ENCODE measurements at places on chromosomes 4 and X.

- no peak for DNase-seq
Measured at GRCh38 chrX:67787196-67787595, 243.4 kb downstream of the AR start.

DNA sequence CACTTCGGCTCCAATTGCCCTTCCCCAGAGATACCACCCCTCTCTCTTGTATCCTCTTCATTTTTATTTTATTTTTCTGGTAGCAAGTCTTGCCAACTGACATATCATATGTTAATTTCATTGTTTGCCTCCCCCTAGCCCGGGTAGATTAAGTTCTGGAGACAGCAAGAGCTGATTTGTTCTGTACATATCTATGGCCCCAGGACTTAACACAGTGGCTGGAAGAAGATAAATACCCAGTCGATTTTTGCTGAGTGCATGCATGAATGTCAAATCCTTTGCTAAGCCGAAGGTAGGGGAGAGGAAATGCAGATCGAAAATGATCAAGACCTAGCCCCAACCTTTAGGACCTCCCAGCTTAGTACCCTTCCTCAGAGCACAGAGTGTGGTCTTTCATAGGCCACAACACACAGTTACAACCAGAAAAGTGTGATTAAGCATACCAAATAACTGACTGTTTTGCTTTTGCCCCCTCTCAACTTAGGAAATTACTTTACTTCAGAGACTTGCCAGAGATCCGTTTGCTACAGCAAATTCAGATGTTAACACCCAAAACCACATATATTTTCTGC is 58.7 kb upstream of the KLF3 start:
- DNase-seq = no peak

- DNase-seq = no peak
Measured at GRCh38 chrX:121013897-121014455, 28.4 kb upstream of the CT47A1 start.

DNA sequence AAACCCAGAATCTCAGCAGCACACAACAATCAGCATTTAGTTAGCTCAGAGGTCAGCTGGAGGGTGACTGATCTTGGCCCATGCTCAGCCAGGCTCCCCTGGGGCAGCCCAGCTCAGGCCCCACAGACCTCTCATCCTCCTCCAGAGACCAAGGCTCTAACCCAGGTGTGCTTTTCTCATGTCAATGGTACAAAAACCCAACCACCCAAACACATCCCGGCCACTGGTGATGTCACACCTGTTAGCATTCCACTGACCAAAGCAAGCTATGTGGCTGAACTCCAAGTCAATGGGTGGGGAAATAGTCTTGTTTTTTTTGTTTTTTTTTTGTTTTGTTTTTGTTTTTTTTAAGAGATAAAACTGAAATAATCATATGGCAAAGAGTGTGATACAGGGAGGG is 77.5 kb downstream of the CYTL1 start:
- no peak for DNase-seq

GRCh38 chr4:55386073-55386472 is 9.7 kb upstream of the TMEM165 start:
- peak; percentile 30 for DNase-seq

- no peak for DNase-seq
Measured at GRCh38 chr4:175176710-175177109, 258.6 kb downstream of the ADAM29 start.

GRCh38 chr4:141643557-141643956 is 7.2 kb downstream of the IL15 start:
- DNase-seq = peak; percentile 34

GRCh38 chrX:12843061-12843667 is 23.7 kb upstream of the TLR7 start:
- no peak for DNase-seq

DNA sequence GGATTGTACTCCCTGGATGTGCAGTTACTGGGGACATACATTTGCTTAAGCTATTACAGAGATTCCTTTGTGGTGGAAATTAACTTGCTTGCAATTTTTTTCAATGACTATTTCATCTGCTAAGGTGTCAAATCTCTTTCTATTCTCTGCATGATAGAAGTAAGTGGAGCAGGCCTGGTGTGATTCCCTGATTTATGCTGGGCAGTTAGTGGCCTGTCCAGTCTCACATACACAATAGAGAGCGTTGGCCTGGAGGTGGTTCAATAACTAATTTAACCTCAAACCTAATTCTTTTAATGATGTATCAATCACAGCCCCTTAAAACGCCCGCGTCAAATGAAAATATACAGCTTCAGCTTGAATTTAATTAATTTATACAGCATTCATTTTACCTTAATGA is 28.5 kb downstream of the VCX3A start:
- DNase-seq = no peak

GRCh38 chr4:140025470-140025869 is 128.5 kb downstream of the MAML3 start:
- DNase-seq = no peak

DNA sequence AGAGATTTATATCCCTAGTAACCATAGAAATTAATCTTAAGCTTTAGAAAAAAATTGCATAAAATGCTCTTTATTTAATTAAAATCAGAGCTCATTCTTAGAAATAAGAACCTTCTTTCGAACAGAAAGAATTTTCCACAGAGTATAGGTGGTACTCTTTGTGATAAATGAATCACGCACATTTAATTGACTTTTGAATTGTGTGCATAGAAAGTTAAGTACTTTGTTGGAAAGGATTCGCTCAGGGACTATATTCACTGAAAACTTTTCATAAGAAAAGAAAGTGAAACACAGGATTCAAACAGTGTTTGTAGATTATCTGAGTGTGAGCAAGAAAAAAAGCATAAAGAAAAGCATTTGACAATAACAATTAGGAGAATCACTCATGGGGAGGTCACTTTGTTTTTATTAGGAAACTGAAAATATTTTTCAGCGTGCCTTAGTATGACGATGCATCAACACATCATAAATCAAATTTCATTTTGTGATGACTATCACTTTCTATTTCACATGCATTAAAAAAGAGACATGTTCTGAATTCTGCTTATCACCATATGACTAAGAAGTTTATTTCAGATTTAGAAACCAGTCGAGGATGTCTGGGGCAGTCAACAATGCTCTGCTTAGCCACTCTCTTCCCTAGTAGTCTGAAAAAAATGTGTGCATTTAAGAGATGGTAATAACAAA is 49.5 kb downstream of the STX18 start:
- DNase-seq = no peak

GRCh38 chr4:153661215-153661822 is 22.8 kb upstream of the TLR2 start:
- DNase-seq = peak; percentile 94

DNA sequence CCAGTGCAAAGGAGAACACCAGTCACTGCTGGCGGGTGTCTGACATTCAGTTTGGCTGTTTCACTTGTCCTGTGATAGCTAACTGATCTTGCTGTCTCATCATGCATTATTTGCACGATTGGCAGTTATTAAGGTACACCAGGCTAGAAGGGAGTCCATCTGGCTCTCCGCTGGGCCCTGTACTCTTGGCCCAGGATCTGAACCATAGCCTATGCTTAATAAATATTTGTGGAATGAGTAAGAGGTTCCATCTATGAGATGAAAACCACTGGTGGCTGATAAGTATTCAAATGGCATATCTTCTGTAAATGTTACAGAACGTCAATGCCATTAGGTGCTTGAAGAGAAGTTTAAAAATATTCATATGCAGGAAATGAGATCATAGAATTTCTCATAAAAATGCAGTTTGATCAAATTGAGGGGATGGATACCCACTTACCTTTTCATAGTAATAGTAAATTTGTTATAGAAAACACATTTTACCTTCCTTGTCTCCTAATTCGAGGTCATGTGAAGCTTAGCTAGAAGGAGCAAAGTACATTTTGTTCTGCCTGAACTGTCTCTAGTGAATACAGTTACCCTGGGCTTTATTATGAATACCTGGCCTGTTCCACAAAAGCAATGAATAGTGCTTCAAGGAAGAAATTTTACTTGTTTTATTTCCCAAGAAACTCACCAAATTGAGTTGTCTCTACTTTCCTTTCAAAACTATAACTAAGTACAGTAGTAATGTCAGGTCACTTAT is 213.5 kb downstream of the CBR4 start:
- DNase-seq = no peak

DNA sequence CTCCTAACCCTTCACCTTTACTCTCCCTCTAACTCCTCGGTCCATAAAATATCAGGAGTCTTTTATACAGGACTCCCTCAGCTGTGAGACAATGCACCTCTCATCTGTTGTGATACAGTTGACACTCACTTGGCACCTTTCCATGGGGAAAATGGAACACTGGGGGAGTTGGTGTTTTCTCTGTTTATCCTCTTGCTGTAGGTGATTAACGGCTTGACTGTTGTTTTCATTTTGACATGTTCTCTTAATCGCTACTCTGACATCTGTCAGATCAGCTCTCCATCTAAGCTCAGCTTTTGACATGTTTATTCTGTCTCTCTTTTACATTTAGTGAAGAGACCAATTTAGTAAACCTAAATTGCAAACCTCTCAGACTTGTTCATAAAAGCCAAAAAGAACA is 604.8 kb downstream of the TRAM1L1 start:
- DNase-seq = no peak

DNA sequence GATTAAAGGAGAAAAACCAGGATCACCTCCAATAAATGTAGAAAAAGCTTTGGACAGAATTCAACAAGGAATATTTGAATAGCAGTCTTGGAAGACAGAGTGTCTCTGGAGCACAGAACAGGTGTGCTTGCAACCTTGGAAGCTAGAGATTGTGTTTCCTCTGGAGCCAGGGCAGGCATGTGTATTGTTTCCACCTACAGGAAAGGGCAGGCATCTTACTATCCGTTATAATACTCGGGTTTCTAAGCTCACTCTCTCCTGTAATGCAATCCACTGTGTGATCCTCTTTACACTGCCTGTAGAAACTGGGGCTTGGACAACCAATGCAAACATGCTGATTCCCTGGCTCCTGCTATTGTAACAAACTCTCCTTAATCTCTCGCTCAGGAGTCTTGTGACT is 14.4 kb downstream of the CCDC110 start:
- DNase-seq = no peak

GRCh38 chrX:10582215-10582733 is 38.1 kb downstream of the MID1 start:
- DNase-seq = no peak

GRCh38 chr4:48862661-48863060 is 31.8 kb downstream of the OCIAD1 start:
- DNase-seq = no peak

- no peak for DNase-seq
Measured at GRCh38 chr4:102783006-102783405, 22.2 kb upstream of the MANBA start.

DNA sequence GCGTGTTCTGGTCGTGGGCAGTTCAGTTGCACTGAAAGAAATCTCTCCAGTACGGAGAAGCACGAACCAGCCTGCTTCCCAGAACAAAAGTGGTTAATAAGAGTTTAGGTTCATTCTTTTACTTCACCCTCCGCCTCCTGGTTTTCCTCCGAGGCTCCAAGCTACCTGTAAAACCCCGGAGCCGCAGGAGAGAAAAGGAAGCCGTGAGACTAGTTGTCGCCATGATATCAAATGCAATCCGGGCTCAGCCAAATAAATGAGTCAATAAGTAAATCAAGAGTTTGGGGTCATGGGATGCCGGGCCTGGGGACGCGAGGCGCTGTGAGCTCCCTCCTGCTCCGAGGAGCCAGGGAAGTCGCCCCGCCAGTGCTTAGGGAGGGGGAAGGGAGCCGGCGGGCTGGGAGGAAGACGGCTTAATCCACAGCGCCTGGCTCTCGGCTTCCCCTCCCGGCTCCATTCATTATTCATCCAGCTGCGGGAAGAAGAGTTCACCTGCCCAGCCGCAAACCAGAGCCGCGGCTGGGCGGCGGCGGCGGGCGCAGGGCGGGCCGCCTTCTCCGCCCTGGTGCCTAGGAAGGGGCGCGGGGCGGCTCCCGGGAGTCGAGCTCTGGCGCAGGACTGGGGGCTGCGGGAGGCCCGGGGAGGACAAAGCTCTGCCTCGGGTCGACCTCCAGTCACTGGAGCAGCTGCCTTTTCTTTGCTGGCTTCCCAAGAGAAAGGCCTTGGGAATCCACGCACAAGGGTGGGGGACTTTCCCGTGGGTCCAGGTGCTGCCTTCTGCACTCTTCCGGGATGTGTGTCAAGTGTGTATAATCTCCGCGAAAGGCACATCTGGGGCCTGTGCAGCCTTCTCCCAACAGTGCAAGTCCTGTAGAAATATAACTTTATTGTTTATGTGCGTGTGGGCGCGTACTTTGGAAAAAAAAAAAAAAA is 1.7 kb downstream of the FRAS1 start:
- no peak for DNase-seq

DNA sequence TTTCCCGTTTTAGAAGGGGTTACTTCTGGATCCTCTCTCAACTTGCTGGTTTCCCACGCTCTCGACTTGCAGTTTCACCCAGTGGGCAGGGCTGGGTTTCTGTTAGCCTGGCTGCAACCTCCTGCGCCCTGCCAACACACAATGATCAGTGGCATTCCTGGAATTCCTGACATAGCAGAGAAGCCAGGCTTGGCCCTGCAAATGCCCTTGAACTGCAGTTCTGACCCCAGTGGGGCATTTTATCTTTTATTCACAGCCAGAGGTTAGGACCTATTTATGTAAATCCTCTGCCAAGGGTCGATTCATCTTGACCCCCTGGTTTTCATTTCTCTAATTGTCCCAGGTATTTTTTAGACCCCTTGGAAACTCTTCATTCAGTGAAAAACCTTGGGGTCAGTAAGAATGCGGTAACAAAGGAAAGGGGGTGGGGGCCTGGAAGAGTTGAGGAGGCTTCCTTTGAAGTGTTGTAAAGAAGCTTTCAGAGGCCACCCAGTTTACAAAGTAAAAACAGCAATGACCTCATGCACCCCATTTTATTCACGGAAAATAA is 217.6 kb downstream of the ZNF674 start:
- DNase-seq = no peak

DNA sequence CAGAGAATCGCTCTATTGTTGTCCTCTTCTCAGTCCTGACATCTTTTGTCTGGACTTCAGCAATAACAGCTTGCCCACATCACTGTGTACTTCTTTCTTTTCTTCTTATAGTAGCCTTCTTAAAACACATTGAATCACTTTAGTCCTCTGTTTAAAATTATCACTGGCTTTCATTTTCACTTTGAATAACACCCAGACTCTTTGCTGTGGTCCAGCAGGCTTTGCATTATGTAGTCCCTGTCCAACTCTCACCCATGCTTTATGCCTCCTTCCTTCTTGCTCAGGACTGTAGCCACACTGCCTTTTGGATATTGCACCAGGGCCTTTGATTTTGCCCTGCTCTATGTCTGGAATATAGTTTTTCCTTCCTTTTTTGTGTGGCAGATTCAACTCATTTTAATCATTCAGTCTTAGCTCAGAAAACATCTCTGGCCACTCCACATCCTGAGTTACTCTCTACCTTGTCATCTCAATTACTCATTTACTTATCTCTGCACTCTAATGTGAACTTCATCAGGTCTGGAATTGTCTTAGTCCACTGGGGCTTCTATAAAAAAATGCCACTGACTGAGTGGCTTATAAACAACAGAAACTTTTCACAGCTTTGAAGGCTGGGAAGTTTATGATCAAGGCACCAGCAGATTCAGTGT is 168.2 kb downstream of the C4orf33 start:
- no peak for DNase-seq

Measured in CD14-positive monocyte (primary cell).